ENCODE measurements at places on chromosomes 3 and 15.

DNA sequence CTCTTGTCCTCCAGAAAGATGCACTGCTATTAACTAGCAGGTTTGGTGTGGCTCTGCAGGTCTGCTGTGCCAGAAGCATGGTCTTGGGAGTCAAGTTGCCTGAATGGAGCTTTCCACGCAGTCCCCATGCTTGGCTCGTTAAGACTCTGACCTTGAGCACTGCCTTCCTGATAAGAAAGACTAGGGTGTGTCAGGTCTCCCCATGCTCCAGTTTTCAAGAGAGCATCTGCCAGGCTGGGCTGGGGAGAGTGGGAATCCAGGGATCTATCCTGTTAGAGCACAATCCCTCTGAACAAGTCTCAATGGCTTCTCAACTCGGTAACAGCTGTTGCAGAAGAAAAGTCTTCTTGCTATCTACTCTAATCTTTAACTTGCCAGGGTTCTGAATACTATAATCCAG, 98.2 kb downstream of the TJP1 start:
- no peak for DNase-seq

DNA sequence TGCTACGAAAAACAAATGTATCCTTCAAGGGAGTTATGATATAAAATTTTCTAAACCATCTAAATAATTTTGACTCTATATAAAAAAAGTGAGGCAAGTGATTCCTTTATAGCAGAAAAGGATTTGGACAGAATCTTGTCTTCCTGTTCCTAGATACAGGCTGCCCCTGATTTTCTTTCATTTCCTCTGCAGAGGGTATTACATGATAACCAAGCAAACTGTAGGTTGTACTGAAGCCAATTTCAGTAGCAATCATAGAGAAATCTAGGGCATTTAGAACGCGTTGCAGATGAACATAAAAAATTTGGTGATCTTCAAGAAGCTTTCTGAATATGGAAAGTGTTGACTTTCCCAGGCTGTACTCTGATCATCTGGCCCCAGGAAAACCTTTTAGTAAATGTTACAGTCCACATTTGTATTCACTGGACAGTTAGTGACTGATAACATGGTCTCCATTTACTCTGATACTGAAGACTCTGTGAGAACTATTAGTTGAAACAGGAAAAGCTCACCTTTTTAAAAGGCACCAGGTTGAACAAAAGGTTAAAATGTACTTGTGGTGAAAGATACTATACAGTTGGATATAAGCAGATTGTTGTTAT, 9.1 kb upstream of the UTS2B start:
- DNase-seq, result no peak

DNA sequence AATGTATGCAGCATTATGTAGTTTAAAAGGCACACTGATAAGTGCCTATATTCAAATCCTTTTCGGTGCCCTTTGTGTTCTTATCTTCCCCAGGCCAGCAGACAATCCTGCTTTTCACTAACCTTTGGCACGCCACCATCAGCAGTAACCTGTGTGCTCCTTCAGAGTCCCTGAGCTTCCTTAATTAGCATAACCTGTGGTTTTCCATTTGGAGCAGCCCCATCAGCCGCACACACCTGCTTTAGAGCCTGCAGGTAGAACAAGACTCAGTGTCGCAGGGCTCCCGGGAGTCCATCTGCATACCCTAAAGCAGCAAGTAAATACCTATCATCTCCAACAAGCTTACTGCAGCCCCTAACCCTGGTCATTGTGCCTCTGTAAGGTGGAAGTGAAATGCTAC, 755.1 kb downstream of the ROBO2 start:
- DNase-seq, result no peak

GRCh38 chr3:162534431-162534830, 1037.8 kb downstream of the OTOL1 start:
- no peak for DNase-seq

GRCh38 chr3:155549087-155549486, 195.8 kb downstream of the PLCH1 start:
- DNase-seq, result no peak

DNA sequence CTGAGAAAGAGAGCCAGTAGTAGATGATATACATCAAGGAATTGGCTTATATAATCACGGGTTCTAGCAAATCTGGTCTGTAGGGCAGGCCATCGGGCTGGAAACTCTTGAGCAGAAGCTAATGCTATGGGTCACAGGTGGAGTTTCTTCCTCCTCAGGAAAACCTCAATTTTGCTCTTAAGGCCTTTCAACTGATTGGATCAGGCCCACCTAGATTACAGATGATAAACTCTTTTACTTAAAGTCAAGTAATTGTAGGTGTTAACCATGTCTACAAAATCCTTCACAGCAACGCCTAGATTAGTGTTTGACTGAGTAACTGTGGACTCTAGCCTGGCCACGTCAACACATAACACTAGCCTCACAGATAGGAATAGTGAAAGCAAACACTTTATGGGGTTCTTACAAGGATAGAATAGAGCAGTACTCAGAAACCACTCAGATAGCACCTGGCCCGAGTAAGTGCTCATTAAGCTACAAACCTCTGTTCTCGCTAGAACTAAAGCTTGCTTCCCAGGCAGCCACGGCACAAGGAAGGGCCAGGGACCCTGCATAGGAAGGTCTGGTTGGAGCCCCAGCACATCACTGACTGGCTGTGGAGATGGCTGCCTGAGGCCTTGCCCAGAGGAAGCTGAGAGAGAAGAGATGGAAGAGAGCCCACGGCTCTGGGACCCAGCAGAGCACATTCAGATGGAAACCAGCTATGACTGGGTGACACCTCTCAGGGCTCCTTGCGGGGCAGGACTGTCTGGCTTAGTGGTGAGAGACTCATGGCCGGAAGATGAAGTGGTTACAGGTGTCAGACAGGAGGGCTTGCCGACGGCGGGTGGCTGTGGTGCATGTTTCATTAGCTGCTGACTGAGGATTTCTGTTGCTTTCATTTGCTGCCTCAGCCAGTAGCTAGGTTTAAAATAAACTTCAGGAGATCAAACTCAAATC, 202.5 kb upstream of the TLE3 start:
- DNase-seq, result no peak

GRCh38 chr15:30922480-30923311, 19.0 kb downstream of the FAN1 start:
- DNase-seq, result no peak

DNA sequence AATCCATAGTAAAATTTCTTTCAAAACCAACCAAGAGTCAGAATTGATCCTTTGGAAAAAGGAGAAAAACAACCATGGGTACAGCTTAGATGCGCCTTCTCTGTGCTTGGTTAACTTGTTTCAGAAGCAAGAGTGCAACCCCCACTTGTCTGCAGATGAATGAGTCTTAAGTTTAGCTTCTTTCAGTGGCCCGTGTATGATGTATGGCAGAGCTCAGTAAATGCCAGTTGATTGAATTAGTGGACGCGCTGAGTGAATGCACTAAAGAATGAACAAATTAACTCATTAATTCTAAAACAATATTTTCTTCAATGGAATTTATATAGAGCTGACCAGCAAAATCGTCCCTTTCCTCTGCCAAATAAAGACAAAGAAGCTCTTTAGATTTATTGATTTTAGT, 67.0 kb upstream of the ARHGEF3 start:
- DNase-seq, result no peak

- DNase-seq, result no peak
These were observed 54.7 kb downstream of the OXNAD1 start for GRCh38 chr3:16319723-16320122.

DNA sequence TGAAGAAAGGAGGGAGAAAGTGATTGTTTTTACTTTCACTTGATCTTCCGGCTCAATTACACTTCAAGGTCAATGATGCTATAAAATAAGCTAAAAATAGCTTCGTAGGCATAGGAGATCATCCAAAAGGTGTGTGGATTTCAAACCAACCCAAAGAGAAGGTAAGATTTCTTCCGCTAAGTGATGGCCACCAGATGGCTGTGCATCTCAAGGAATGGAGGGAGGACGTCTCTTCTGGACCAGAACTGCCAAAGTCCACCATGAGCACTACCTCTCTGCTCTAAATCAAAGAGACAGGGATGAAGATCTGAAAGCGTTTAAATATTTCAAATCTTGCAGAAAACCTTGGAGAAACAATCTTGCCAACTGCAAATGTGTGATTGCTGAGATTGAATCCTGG, 199.1 kb upstream of the ZPLD1 start:
- no peak for DNase-seq

GRCh38 chr3:170752571-170753155, 117.3 kb downstream of the RPL22L1 start:
- no peak for DNase-seq

DNA sequence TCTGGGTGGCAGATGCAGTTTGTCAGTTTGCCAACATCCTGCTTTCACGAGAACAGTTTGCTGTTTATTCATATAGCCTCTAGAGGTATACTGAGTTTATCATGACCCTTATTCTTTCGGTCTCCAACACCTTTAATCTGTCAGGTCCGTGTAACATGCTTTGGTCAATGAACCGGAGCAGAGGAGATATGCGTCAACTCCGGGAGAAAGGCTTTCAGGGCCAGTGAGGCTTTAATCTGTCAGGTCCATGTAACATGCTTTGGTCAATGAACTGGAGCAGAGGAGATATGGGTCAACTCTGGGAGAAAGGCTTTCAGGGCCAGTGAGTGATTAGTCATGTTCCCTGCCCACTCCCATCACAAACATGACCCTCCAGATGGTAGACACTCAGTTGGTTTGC, 16.9 kb upstream of the GPD1L start:
- DNase-seq, result no peak

DNA sequence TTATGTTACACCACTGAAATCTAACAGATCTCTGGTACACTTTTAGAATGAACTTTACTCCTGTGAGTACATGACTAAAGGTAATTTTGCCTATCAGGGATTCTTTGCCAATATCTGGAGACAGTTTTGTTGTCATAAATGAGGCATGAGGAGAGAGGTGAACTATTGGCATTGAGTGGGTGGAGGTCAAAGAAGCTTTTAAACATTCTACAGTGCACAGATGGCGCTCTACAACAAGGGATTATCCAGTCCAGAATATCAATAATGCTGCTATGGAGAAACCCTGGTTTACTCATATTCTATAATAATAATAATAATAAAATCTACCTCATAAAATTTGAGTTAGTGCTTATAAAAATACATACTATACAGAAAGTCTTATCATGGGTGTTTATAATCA, 702.3 kb downstream of the SI start:
- no peak for DNase-seq

DNA sequence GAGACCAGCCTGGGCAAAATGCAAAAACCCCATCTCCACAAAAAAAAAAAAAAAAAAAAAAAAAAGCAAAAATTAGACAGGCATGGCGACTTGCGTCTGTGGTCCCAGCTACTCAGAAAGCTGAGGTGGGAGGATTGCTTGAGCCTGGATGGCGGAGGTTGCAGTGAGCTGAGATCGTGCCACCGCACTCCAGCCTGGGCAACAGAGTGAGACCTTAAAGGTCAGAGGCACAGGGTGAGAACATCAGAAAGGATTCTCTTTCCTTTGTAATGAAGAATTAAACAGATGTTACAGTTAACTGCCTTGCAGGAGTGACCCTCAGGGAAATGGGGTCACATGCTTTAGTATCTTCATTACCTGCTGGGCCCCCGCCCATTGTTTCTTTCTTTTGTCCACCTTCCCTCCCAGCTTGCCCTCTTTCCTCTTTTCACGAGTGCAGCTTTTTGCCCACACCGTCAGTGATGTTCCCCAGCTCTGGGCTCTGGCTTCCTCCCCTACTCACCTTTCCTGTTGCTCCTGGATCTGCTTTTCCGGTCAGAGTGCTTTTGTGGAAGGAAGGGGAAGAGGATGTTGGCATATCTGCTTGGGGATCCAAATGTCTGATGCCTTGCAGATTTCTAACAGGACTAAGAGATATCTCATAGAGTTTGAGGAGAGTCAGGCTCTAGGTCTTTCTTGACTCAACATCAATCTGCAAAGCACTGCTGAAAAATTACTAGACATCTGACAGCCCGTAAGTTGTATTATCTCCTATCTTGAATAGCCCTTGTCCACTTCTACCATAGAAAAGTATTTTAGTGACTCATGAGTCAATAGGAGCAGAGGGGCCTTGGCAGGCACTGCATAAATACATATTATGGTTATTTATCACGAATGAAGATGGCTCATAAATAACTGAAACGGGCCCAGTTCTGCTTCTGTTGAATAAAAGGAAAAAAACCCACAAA, 35.6 kb upstream of the NDUFB4 start:
- DNase-seq, result no peak

DNA sequence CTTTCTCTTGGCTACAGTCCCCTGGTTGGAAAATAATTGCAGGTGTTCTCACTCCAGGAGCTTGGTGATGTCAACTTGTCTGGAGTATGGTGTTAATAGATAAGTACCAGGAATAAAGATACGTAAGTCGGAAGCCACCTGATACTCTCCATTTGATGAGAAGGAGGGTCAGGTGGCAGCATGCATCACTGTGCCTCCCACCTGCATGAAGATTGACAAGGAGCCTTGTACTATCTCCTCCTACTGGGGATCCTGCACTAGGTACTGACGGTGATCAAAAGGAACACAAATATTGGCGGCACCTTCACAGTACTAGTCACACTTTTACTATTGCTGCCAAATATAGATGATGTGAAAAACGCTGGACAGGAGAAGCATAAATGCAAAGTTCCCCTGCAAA, 32.6 kb upstream of the GABRB3 start:
- no peak for DNase-seq

DNA sequence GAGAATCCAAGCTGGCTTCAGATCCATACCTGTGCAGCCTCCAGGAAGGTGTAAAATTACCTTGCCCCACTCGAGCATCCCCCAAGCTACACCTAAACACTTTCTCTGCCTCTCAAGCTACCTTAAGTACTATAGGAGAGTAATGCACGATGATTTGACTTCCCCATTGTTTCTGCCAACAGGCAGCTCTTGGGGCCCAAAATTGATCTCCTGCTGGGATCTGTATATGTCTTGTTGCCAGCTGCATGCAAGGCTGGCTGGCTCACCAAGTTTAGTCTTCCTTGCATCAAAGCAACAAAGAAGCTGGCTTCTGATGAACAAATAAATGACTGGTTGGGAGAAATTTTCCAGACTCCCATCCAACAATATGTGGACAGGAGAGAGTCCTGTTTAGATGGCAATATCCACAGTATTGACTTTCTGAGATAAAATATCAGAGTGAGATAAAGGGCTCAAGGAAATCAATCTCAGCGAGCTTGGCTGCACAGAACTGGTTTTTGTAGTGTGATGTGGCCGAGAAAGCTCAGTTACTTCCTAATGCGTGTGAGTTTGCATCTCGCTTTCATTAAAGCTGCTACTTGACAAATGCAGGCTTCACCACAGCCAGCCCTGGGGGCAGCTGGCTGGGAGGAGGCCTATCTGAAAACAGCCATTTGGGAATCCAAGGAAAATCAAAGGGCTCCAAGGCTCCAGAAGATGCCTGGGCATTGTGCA, 140.7 kb downstream of the MINAR1 start:
- no peak for DNase-seq

All from epithelial cell of prostate (primary cell).